ENCODE measurements at places on chromosomes 7 and 10.
A peak's percentile ranks its signal among the peaks of the same experiment; 100 is the strongest.

DNA sequence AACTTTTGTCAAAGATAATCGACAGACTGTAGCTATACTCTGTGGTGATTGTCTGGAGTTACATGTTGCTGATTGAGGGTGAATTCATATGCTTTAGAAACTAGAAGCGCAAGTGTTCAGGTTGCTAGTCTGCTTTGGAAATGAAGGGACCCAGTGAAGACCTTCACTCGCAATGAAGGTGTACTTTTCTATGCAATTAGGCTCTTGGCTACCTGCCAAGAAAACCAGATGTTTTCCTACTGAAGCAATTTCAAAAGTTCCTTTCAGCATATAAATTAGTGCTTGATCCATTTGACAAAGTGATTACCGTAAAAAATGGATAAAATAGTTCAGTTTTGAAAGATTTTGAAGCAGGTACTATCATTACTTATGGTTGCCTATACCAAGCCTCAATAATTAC lies 10.0 kb upstream of the STK31 start:
- peaks cover 11% of the 10 kb centered on the region for H3K36me3 ChIP-seq
- H3K27me3 ChIP-seq, result no peaks in the 10 kb centered on the region
- no peak overlapping the region for H3K4me3 ChIP-seq

DNA sequence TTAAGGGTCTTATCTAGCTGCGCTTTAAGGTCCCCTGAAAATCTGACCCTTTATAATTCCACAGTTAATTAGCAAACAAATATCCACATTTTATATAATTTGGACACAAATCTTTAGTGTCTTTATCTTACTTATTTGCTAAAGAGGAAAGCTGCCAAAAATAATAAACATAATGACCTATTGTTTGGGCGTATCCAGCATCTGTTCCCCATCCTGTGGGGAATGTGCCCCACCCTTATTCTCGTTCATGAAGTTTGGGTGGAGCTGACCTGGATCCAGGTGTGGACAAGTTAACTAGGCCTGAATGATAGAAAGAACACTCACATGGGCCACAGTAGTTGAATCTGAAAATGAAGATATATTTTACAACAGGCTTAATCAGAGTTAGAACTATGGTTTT lies 218.3 kb downstream of the CRPPA start:
- no peak overlapping the region for H3K27ac ChIP-seq
- H3K4me1 ChIP-seq, result no peaks in the 10 kb centered on the region
- no peak for DNase-seq
- H3K27me3 ChIP-seq, result no peaks in the 10 kb centered on the region
- no peak overlapping the region for H3K4me3 ChIP-seq

DNA sequence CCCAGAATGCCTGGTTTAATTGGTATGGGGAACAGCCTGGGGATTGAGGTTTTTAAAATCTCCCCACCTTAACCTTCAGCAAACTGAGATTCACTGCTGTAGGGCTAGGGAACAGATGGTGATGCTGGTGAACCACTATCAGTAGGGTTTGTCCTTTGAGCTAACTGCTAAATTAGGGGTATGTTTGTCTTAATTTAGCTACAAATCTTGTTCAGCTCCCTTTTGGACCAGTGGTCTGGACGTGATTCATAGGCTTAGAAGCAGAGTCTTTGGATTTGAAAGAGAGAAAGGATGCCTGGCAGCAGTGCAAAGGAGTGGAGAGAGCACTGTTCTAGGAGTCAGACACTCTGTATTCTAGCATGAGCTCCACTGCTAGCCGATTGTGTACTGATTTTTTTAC lies 2.8 kb downstream of the HDAC9 start:
- no peaks in the 10 kb centered on the region for H3K27me3 ChIP-seq
- H3K4me3 ChIP-seq, result no peak overlapping the region
- no peaks in the 10 kb centered on the region for H3K36me3 ChIP-seq
- H3K27ac ChIP-seq, result no peak overlapping the region
- no peaks in the 10 kb centered on the region for H3K4me1 ChIP-seq

GRCh38 chr7:76372984-76373833 lies 14.4 kb upstream of the YWHAG start:
- no peaks in the 10 kb centered on the region for H3K36me3 ChIP-seq
- peaks cover 2% of the 10 kb centered on the region for H3K4me1 ChIP-seq
- no peak for DNase-seq

GRCh38 chr7:15197042-15197977 lies 294.8 kb upstream of the DGKB start:
- no peak overlapping the region for H3K4me3 ChIP-seq
- H3K36me3 ChIP-seq, result no peaks in the 10 kb centered on the region
- no peak overlapping the region for H3K27ac ChIP-seq
- H3K4me1 ChIP-seq, result peaks cover 2% of the 10 kb centered on the region

DNA sequence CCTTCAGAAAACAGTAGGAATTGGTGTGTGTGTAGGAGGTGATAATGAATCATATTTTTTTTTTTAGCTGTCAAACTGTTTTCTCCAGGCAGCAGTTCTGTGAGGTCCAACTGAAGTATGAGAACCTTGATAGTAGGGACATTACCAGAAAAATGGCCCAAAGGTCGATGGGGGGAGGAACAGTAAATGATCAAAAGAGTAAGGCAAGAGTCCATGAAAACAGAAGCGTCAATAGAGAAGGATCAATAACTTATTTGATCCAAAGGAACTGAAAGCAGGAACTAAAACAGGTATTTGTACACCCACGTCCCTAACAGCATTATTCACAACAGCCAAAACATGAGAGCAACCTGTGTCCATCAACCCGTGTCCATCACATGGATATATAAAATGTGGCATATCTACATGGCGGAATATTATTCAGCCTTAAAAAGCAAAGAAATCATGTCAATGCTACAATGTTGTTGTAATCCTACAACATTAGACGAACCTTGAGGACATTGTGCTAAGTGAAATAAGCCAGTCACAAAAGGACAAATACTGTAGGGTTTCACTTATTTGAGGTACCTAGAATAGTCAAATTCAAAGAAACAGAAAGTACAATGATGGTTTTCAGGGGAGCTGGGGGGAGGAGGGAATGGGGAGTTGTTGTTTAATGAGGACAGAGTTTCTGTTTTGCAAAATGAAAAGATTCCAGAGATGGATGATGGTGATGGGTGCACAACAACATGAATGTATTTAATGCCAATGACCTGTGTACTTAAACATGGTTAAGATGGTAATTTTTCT lies 214.0 kb upstream of the KLF14 start:
- H3K4me1 ChIP-seq, result peaks cover 1% of the 10 kb centered on the region
- H3K27me3 ChIP-seq, result no peaks in the 10 kb centered on the region
- no peak overlapping the region for H3K4me3 ChIP-seq

DNA sequence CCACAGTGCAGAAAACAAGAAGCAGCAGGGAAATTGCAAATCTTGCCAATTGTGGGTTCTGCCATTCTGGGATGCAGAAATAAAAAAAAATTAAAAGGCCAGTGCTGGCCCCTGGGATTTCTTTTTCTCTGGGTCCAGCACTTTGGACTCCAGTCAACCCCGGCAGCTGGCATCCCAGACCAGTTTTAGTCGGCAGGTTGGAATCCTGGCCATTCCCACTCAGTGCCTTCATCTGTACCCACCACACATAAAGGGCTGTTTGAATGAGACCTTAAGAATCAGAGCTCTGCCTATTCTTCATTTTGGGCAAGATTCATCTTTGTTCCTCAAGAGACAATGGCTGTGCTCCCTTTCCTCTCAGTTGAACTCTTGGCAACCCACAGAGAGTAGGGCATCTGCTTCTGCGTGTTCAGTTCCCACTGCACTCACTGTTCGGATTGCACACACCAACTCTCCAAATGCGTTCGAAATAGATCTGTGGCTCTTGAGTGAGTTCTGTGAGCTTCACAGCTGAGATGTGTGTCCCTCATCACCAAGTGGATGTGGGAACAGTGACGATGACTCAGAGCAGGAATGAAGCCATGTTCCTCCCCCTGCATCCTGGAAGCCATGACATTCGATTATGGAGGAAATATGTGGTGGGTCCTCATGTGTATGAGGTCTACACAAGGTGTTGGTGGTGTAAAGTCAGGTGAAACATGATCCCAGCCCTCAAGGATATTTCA lies 63.0 kb upstream of the EGFR start:
- H3K36me3 ChIP-seq, result no peaks in the 10 kb centered on the region
- H3K27me3 ChIP-seq, result no peaks in the 10 kb centered on the region
- no peak overlapping the region for H3K27ac ChIP-seq
- no peak for DNase-seq
- H3K4me1 ChIP-seq, result no peaks in the 10 kb centered on the region
- H3K4me3 ChIP-seq, result no peak overlapping the region

GRCh38 chr7:97118306-97118917 lies 914 bp downstream of the SDHAF3 start:
- H3K27me3 ChIP-seq, result no peaks in the 10 kb centered on the region
- H3K36me3 ChIP-seq, result no peaks in the 10 kb centered on the region
- H3K27ac ChIP-seq, result no peak overlapping the region
- H3K4me1 ChIP-seq, result no peaks in the 10 kb centered on the region
- no peak for DNase-seq

DNA sequence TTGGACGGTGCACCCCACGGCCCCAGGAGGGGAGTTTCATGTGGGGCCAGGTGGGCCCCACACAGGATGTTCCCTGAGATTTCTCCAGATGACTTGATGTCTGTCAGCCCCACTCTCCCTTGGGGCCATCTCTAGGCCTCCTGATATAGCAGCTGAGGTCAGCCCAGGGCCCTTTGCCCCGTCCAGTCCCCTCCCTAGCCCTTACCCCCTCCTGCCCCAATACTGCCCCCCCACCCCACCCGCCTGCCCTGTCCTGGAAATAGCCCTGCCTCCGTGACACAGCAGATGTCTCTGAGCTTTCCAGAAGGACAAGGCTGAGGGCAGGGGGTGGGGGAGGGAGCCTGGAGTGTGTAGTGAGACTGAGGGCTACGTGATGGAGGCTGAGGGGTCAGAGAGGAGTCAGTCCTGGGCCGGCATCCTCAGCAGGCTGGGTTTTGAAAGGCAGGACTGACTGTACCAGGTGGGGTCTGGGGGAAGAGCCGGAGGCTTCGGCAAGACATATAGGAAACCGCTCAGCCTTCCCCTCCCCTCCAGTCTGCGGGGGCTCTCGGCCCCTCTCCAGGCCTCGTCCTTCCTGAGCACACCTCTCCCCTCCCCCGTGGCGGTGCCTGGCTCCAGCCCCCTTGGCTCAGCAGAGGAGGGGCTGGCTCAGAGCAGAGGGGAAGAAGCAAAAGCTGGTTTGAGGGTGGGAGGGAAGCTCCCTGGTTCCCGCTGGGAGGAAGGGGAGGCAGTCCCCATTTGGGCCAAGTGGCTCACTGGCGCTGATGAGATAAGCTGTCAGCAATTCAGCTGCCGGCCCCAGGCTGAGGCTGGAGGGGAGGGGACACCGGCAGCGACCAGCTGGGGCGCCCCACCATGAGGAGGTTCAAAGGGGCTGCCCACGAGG lies 2.0 kb downstream of the FLNC start:
- H3K36me3 ChIP-seq, result no peaks in the 10 kb centered on the region
- H3K27me3 ChIP-seq, result peaks cover 8% of the 10 kb centered on the region
- H3K27ac ChIP-seq, result no peak overlapping the region
- peak overlapping the region; percentile 26 for H3K4me3 ChIP-seq

All from iPS DF 6.9 (cell line).